ENCODE measurements at places on chromosomes 3 and 15.

GRCh38 chr3:136651581-136651980 is 100.6 kb downstream of the STAG1 start:
- DNase-seq, result no peak

GRCh38 chr3:16106050-16106449 is 68.4 kb upstream of the GALNT15 start:
- no peak for DNase-seq

DNA sequence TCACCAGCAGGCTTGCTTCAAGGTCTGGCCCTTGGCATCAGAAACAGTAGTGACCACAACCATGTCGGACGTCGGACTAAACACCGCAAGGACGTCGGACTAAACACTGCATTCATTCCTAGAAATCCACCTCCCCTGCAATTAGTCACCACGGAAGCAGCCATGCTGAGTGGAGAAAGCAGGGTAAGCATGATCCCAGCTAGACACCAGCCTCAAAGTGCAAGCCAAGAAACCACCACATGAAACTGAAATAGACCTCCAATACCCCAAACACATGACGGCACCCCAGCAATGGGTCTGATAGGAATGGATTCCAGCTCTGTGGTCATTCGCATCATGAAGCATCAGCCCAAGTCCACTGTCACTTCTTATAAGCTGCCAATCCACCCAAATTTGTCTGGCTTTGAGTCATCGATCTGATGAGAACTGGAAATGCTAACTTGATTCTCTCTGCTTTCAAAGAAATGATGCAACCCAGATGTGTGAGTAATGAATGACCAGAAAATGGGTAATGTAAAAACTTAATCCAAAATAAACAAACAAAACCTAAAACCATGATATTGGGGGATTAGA is 348.3 kb upstream of the TMCO5A start:
- DNase-seq, result peak; percentile 88

- no peak for DNase-seq
Observed at GRCh38 chr15:91156175-91156726, 56.2 kb downstream of the SV2B start.

- DNase-seq, result peak; percentile 74
Observed at GRCh38 chr3:178845420-178846118, 226.0 kb downstream of the ZMAT3 start.

DNA sequence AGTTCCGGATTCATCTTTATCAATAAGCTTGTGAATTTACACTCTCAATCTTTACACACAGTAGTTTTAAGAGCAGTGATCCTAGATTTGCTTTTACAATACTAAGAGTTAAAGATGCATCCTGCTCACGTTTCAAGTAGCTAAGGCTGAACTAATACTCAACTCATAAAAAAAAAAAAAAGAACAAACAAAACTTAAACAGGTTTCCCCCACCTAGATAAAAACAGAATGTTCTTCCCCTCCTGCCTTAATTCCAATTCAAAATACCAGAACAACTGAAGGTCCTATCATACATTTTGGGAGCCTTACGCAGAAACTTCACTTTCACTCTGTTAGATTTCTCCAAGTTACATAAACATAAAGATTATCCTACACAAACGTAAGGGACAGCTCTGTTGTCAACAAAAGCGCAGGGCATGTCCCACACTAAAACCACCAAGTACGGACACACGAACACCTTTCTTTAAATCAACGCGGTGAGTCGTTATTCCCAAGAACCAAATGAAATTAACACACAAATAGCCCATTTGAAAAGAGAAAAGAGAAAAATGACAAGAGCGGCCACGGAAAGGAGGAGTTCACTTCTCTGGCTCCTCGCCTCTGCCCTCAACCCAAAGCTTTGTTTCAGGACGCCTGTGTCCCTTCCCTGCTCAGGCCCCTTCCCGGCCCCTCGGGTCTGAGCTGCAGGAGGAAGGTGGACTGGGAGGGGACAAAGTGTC is 941 bp downstream of the CBLB start:
- DNase-seq, result no peak

DNA sequence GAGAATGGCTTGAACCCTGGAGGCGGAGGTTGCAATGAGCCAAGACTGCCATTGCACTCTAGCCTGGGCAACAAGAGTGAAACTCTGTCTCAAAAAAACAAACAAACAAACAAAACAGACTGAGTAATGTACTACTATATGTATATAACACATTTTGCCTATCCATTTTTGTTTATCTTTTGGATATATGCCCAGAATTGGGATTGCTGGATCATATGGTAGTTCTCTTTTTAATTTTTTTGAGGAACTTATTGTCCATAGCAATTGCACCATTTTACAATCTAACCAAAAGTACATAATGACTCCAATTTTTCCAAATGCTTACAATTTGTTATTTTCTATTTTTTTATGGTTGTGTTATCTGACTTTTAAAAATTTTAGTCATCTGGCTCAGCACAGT is 47.3 kb downstream of the GMPS start:
- no peak for DNase-seq

- DNase-seq, result no peak
Observed at GRCh38 chr15:54839379-54839778, 357.4 kb downstream of the RSL24D1 start.

DNA sequence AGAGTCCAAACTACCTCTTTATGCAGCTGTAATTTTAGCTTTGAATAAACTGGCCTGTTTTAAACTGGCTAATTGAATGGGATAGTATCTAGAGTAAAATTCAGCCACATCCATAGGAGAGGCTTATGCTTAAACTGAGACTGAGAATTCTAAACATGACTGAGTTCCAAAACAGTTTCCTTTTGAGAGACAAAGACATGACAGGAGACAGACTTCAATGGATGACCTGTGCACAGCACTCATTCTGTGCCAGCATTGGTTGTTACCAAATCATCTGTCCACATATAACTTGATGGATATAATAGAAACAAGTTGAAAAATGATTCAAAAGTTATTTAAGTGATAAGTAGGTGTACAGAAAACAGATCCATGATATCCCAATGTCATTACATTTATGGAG is 20.9 kb downstream of the IL12A start:
- DNase-seq, result no peak

DNA sequence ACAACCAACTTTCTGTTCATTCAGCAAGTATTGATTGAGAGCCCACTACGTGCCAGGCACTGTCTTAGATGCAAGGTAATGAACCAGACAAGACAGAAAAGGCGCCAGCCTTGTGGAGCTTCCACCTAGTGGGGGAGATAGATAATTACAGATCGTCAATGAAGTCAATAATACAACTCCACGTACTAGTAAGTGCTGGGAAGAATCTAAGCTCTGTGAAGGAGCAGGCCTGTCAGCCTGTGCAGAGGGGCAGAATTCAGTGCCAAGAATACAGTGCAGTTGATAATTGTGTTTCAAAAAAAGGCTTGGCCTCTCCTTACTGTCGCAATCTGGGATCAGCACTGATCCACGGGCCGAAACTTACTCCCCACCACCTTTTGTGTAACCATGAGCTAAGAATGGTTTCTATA is 186.3 kb downstream of the FEZF2 start:
- peak; percentile 28 for DNase-seq

DNA sequence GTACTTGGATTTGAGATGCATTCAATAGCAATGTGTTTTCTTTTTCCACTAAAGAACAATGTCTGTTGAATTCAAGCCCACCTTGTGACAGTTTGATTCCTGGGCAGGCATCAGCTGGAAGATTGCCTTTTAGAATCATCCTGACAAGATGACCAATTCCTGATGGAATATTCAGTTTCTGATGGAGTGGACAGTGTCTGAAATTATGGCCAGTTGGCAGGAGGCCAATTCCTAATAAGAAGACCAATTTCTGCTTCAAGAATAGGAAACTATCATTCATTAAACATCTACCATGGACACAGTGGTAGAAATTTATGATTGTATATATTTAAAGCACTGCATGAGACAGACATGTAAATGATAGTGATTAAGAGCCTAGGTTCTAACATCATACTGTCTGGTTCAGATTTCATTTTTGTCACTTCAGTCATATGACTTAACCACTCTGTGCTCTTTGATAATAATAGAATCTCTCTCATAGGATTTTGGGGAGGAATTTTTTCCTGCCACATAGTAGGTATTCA is 133.6 kb downstream of the CLSTN2 start:
- DNase-seq, result no peak

GRCh38 chr15:66151809-66152208 is 101.7 kb downstream of the MEGF11 start:
- DNase-seq, result no peak

GRCh38 chr3:167941234-167941995 is 154.3 kb downstream of the GOLIM4 start:
- peak; percentile 90 for DNase-seq

- DNase-seq, result no peak
Observed at GRCh38 chr15:41506796-41507341, 6.8 kb downstream of the LTK start.

GRCh38 chr15:60255390-60255789 is 142.4 kb downstream of the ANXA2 start:
- DNase-seq, result peak; percentile 39
